ENCODE measurements at places on chromosomes 13 and 19.

GRCh38 chr19:33503030-33503429, 18.6 kb downstream of the PEPD start:
- DNase-seq = no peak

GRCh38 chr13:113350938-113351335, 13.0 kb downstream of the GRTP1 start:
- no peak for DNase-seq

DNA sequence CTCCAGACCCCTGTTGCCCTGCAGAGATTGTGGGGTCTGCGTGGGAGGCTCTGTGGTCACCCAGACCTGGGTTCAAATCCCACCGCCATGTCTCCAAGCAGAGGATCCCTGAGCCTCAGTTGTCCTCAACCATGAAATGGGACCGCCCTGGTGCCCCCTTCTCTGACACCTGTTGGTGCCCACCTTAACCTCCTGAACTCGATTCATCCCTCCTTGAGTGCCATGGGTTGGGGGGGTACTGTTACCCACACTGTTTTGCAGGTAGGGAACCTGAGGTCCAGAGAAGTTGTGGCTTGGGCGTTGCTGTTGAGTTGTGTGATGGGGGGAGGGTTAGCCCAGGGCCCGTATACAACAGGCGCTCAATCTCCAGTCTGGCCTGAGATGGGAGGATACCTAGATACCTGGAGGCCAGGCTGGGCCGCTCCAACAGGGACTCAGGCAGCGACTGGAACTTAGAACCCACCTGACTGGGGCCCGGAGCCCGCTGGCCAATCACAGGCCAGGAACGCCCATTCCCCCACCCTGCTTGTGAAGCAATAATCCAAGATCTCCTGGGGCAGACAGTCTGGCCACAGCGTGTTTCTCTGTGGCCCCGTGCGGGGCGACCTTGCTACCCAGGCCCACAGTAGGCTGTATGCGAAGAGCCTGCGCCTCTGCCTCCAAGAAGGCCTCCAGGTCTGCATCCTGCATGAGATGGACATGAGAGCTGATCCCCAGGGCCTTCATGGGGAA, 2.8 kb downstream of the ARID3A start:
- DNase-seq = no peak

- no peak for DNase-seq
Measured at GRCh38 chr13:76012091-76012721, 376.1 kb downstream of the LMO7 start.

DNA sequence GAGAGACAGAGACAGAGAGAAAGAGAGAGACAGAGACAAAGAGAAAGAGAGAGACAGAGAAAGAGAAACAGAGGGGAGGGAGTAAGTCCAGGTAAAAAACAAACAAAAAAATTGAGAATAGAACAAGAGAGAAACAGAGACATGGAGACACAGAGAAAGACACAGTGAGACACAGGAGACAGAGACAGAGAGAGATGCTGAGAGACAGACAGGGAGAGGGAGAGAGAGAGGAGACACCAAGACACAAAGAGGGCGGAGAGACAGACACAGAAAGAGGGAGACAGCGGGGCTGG, 5.8 kb upstream of the PROZ start:
- no peak for DNase-seq

DNA sequence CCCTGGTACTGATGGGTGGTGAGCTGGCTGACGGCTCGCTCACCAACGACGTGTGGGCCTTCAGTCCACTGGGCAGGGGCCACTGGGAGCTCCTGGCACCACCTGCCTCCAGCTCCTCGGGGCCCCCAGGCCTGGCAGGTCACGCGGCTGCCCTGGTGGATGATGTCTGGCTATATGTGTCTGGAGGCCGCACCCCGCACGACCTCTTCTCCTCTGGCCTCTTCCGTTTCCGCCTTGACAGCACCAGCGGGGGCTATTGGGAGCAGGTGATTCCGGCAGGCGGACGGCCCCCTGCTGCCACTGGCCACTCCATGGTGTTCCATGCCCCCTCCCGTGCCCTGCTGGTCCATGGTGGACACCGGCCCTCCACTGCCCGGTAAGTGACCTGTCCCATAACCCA, 10.5 kb downstream of the MEGF8 start:
- DNase-seq = no peak

DNA sequence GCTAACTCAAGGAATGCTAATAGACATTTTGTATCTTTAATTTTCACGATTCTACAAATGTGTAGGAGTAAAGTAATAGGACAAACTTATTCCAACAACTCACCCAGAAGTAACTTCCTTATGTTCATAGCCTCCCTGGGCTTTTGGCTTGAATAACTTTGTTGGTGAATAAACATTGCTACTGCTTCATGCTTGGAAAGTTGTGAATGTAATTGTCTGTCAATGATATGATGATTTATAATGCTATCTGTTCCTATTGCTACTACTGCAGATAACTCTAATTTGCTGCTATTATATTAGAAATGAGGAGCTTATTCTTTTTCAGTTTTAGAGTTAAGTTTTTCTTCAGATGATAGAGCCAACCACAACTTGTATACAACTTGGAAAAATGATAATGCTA, 307.7 kb downstream of the PCDH9 start:
- DNase-seq = no peak

DNA sequence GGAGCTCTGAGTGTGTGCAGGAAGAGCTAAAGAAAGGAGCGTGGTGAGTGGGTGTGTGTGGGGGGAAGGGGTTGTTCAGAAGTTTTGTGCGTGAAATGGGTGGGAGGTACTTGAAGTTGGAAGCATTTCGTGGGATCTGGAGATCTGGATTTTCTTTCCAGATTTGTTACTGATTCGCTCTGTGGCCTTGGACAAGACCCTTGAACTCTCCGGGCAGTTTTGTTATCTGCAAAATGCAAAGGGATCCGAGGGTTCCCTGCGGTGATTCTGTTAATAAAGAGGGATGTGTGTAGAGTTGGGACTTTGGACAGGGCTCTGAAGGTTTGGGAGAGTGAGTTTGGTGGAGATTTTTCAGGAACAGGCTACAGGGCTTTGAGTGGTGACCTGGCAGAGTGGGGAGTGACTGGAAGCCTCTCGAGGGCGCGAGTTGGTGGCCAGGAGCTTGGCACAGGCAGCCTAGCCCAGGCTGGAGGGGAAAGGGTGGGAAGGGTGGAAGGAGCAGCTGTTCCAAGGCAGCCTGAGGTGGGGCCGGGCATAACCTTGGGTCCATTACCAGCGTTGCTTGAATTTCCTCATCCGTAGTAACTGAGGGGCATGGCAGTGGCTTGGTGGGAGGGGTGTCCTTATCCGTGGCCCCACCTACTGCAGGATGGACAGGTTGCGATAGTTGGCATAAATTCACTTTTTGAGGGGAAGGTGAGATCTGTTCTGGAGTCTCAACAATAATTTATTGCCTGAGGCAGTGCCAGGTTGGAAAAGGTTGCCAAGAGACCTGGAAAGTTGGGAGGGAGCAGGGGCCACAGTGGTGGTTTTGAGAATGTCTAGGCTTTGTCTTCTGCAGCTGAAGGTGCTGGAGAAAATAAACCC, 2.1 kb downstream of the ACTN4 start:
- DNase-seq = no peak
